ENCODE measurements at places on chromosomes 2 and 18.

DNA sequence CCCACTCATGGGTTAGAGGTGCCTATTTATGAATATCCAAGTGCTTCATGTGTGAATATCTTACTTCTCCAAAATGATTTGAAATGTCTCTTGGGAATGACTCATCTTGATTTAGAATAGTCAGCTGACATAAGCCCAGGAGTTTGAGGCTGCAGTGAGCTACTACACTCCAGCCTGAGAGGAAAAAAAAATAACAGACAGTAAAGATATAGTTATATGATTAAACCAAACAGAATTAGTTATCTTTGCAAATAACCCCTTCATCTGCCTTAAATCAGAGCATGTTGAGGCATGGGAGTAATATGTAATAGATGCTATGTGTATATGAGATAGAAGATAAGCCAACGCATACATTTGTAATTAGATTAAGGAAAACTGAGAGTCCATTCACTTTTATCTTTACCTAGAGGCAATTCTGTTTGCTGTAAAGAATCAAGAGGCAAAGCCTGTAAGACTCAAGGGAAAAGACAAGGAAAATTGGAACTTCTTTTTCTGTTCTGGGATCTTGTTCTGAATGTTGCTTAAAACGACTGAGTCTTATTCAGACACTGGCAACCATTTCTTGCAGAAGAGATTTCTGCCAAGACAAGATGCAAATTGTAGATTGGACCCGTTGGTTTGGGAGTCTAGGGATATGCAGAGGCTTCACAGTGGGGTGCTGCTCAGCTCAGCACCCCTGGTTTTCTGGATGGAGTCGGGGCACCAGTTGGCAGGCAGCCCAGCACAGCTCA is 104.4 kb downstream of the LIPG start:
- DNase-seq = peak; percentile 29

DNA sequence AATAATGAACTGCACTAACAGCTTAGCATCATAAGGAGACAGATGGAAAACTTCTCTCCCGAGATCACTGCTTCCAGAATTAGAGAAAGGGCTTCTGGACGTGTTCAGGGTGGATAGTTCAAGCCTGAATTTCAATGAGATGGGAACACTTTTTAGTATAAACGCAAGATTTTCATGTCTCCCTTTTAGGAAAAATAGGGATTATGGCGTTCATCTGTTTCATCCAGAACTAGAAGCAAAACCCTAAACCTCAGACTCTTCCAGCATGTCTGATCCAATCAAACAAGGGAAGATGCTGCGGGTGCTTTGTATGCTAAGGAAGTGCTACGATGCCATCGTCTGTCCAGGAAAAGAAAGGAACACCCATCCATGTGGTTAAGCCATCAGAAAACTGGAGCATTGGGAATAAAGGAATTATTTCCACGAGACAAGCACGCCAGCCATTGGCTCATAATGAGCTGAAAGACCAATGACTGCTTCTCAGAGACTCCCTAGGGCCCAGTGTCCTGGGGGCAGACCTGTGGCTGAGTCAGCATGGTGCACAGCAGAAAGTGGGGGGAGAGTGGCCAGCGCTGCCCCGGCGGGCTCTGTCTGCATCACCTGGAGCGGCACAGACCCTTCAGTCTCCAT is 65.9 kb upstream of the AFF3 start:
- no peak for DNase-seq

DNA sequence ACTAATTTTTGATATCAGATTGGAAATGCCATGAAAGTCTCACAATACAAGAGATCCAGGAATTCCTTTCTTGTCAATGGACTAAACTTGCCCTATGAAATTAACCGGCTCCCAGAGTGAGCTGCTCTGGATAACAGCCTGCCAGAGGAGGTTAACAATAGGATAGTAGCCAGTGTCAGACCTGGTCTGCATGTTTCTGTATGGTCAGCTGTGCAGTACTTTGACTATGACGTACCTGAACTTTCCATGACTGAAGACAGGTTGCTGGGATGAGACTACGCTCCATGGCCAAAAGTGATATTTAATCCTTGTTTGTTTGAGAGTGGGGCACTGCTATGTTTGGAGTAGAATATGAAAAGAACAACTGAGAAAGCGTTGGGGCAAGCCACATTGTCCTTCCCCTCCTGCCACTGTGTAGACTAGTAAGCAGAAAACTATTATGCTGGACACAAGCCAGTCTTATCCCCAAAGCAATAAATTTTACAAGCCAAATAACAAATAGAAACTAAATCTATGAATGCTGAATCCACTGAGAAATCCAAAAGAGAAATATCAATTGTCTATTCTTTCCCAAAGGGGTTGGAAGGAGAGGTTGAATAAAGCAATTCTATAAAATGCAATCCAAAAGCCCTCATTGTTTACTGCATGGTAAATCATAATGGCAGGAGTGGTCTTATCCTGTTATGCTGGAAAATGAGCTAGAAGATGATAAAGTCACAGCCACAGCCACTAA is 115.5 kb upstream of the CYP26B1 start:
- no peak for DNase-seq

- no peak for DNase-seq
Measured at GRCh38 chr2:170152421-170152820, 25.5 kb upstream of the MYO3B start.

GRCh38 chr2:83951378-83951947 is 507.6 kb downstream of the SUCLG1 start:
- DNase-seq = no peak

DNA sequence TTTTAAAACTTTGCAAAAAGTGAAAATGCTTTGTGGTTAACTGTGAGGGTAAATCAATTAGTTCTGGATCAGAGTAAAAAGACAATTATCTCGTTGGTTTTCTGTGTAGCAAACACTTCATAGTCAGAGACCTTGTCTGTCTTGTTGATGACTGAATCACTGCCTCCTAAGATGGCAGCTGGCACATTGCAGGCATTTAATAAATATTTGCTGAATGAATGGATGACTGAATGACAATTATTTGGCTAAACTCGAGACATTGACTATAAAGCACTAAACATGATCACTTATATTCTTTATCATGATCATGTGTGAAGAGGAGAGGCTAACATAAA is 96.2 kb downstream of the MAIP1 start:
- DNase-seq = no peak

DNA sequence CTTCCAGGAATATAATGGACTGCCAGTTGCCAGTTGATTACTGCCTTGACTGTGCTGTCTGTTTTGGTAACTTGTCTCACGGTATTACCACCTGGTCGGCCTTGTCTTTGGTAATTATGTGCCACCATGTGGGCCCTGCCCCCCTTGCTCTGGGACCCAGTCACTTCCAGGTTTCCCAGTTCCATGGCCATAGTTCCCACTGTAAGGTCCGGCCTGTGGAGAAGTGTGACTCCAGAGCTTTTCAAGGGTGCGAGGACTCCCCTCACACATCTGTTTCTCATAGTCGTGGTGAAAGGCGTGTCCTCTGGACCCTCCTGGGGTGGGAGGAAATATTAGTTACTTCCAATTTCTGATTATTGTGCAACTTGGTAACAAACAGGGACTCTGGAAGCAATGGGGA is 150.5 kb downstream of the SEPTIN10 start:
- DNase-seq = no peak

GRCh38 chr2:227125506-227125905 is 38.5 kb downstream of the COL4A4 start:
- no peak for DNase-seq

DNA sequence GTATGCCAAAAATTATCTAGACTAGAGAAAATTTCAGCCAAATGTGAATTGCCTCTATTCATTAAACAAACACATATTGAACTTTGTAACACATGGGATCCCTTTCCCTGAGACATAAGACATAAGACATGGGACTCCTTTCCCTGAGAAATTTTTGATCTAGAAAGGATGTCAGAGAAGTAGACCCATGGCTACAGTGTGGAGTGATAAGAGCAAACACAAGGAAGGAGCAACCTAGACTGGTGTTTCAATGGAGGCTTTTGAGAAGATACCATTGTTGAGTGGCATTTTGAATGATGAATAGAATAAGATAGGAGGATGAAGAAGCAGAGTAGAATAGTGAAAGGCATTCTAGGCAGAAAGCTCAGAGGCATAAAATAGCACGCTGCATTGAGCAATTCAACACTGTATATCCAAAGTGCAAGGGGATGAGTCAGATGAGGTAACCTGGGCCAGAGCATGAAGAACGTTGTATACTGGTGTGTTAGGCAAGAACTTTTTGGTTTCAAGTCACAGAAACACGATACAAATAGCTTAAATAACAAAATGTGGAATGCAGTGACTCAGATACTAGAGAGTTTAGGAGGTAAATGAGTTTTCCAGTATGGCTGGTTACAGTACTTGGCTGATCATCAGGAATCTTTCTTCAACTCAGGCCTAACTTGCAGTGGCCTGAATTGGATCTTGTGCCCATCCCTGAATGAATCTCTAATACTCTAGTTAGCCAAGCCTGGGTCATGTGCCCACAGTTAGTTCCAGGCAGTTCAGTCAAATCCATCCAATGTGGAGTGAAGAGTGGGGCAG is 129.8 kb upstream of the TANK start:
- peak; percentile 75 for DNase-seq

DNA sequence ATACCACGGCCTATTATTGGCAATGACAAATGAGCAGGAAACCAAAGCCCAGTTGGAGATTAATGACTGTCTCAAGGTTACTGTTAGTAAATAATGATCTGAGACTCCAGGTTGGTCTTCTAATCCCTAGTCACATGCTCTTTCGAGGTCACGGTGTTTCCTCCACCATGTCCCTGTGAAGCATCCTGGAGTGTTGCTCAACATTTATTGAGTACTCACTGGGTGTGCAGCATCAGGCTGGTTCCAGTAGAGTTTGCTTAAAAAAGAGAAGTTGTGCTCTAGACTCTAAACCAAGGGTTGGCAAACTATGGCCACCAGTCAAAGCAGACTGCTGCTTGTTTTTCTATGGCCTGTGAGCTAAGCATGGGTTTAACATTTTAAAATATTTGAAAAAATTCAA is 263.8 kb upstream of the ATP5MC3 start:
- peak; percentile 81 for DNase-seq

DNA sequence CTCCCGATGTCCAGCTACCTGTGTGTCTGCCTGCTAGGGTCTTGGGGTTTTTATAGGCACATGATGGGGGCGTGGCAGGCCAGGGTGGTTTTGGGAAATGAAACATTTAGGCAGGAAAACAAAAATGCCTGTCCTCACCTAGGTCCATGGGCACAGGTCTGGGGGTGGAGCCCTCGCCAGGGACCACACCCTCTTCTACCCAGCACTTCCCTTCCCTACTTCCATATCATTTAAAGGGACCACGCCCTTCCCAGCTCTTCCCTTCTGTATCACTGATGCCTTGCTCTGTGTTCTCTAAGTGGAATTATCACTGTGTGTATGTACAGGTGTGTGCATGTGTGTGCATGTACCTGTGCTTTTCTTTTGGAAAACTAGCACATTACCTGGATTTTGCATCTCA is 6.3 kb downstream of the UGT1A1 start:
- no peak for DNase-seq

- DNase-seq = no peak
Measured at GRCh38 chr18:28855524-28855923, 678.6 kb upstream of the CDH2 start.

DNA sequence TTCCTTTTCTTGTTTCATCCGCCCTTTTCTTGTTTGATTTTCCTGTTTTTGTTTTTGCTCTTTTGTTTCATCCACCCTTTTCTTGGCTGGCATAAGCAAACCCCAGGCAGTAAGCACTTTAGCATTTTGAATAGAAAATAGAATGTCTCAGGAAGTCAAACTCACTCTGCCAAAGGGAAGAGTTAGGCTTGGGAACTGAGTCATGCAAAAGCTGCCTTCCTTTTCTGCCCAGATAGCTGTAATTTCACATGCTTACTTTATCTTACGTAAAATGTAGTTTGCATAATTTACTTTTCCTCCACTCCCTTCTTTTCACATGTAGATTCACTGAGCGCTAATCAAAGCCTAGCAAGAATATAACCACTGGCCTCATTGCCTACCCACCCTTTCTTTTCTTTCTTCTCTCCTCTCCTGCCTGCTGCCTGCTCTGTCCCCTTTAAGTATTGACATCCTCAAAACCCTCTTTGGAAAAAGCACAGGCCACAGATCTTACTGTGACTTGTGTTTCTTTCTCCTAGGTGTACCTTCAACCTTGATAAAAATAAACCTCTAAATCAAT is 48.4 kb downstream of the CNGA3 start:
- DNase-seq = no peak

- DNase-seq = peak; percentile 55
Measured at GRCh38 chr2:195490319-195490718, 166.7 kb upstream of the SLC39A10 start.

DNA sequence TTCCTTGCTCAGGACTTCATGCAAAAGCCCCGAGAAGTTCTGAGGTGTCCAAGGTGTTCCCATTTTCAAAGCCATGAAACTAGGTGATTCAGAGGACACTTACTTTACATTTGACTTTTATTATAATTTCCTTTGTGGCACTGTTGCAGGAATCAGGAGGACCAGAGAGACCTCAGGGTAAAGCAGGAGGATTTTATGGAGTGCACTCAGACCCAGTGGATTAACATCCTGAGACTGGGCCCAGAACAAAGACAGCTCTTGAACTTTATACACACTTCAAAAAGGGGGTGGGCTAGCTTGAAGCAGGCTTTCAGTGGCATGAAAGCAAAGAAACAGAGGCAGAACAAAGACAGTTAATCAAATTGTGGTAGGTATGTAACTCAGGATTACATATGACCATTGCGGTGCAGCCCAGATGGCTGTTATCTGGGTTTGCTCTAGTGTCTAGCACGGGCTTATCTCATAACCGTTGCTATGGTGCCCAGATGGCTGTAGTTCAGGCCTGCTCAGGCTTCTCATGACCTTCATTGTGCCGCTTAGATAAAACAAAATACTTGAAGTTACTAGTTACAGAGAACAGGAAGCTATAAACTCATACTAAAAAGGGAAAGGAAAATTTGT is 39.4 kb downstream of the TMEM182 start:
- no peak for DNase-seq

GRCh38 chr2:159322419-159322818 is 35.9 kb upstream of the WDSUB1 start:
- DNase-seq = no peak

DNA sequence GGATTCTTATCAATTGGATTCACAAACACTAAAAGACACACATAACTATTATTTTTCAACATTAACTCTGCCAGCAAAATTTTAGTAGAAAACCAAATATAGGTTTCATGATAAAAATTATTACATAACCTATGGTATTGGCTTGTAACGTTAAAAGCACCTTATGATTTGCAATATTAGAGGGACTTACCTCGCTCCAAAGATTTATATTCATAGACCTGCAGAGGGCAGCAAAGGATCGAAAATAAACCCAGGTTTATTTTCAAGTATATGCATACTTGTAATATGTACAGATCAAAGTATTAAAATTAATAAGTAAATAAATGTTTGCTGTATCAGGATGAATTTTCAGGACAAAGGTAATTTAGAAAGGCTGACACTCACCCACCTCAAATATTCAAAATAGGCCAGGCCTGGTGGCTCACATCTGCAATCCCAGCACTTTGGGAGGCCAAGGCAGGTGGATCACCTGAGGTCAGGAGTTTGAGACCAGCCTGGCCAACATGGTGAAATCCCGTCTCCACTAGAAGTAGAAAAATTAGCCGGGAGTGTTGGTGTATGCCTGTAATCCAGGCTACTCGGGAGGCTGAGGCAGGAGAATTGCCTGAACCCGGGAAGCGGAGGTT is 45.3 kb downstream of the LRPPRC start:
- peak; percentile 43 for DNase-seq

GRCh38 chr18:1302861-1303260 is 398.2 kb downstream of the ADCYAP1 start:
- no peak for DNase-seq

GRCh38 chr2:196954001-196954400 is 27.5 kb upstream of the PGAP1 start:
- DNase-seq = no peak

GRCh38 chr2:20667151-20667530 is 197 bp downstream of the GDF7 start:
- DNase-seq = no peak

Data from MV-4-11 (cell line).